Aorta (tissue), 5 donors: ENCODE measurements at places on chromosomes 13 and 19. TPM values are rescaled to one million over a fixed set of nuclear protein-coding genes. Genes with fewer than 3 reads are reported as not detected.

DNA sequence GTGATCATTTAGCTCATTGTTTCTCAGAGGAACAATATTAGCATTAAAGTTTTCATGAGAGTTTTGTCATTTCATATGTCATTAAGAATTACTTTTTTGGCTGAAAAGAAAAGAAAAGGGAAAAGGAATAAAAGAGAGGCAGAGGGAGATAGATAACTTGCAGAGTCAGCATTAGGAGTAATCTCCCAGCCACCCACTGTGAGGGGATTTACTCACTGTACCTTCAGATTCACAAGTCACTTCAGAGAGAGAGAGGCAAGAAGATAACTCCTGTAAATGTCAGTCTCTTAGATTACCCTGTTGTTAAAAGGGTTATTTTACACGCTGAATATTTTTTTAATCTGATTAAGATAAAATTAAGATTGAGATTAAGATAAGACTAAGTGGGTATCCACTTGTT, 125.2 kb downstream of the POU4F1 start:
- H3K36me3 ChIP-seq, result no peaks in the 10 kb centered on the region
- no peak for DNase-seq
- H3K27me3 ChIP-seq, result no peaks in the 10 kb centered on the region
- H3K4me3 ChIP-seq, result no peak overlapping the region

DNA sequence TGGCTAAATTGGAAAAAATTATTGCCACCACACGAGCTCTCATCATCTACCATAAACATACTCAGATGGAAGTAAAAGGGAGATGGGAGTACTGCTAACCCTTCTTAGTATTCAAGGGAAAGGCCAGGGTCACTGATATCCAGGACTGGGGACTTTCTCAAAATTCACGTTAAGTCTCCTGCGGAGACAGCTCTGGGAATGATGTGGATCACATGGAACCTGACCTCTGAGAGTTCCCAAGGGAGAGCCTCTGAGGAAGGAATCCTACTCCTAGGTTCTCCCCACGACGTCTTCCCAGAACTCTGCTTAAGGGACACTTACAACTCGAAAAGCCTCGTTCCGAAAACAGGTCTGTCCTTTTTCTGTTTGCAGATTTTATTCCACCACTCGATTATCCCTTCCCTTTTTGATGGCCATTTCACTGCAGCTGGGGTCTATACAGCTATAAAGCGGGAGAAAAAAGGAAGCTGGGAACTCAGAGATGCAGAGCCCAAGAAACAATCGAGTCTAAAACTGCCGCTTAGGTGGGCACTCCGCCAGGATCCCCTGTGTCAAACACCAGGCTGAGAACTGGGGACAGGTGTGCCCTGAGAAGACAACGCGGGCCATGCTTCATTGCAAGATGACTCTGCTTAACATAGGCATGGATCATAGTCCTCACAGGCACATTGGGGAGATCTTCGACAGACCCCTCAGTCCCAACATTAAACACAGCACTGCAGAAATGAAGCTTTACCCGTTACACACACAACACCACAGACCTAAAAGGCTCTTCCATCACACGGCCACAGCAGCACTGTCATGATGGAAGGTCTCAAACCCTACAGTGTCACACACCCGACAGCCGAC, 823 bp upstream of the ZNF567 start:
- H3K36me3 ChIP-seq, result no peaks in the 10 kb centered on the region
- no peaks in the 10 kb centered on the region for H3K4me1 ChIP-seq
- H3K4me3 ChIP-seq, result peak overlapping the region; percentile 59
- no peak for DNase-seq
- no peak overlapping the region for H3K27ac ChIP-seq

Gene KCTD12
- 98.7 TPM for total RNA-seq

Gene FLT3LG
- 6.3 TPM for total RNA-seq

Gene GGN
- total RNA-seq, result 4.7 TPM

Gene MADCAM1
- total RNA-seq, result 0.63 TPM
